Thoracic aorta (tissue), 2 donors: ENCODE measurements at places on chromosomes 5 and 9. TPM values are rescaled to one million over a fixed set of nuclear protein-coding genes. Genes with fewer than 3 reads are reported as not detected.
A peak's percentile ranks its signal among the peaks of the same experiment; 100 is the strongest.

The PCDHGB2 gene
- 9.7 TPM for total RNA-seq

The CSF2 gene
- total RNA-seq: not detected

The NFX1 gene
- 39.7 TPM for total RNA-seq

DNA sequence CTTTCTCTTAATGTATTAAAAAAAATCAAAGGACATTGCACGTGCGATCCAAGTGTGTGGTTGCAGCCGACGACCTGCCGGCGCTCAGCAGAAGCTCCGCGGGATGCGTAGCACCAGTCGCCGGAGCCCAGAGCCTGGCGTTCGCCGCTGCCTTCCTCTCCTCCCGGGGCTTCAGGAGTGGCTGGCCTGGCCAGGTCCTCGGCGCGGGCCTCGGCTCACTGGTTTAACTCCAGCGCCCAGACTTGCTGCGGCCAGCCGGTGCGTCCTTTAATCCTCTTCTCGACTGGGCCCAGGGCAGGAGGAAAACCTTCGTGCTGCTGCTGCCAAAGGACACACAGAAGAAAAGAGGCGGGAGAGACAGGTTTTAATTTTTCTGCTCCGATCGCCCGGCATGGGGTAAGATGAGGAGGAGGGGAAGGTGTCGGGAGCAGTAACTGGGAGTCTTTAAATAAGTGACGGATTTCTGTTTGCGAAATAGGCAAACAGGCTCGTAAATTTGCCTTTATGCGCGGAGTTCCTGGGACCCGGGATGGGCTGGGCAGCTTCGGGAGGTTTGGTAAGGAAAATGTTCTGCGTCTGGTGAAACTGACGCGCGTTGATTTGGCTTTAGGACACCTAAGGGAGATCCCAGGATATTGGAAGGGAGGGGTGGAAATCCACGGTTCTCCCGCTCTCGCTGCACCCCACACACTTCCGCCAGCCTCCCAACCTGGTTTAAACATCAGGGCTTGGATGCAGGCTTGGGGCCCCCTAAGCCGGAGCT lies 2.3 kb downstream of the HAND1 start:
- no peak overlapping the region for H3K27ac ChIP-seq
- peaks cover 78% of the 10 kb centered on the region for H3K27me3 ChIP-seq
- H3K4me3 ChIP-seq: peak overlapping the region; percentile 18
- no peak for DNase-seq
- H3K36me3 ChIP-seq: no peaks in the 10 kb centered on the region
- H3K4me1 ChIP-seq: peaks cover 45% of the 10 kb centered on the region

GRCh38 chr5:170280011-170280493 lies 17.5 kb downstream of the LCP2 start:
- peak overlapping the region; percentile 67 for H3K27ac ChIP-seq
- H3K4me3 ChIP-seq: no peak overlapping the region
- no peaks in the 10 kb centered on the region for H3K27me3 ChIP-seq
- no peak for DNase-seq
- H3K4me1 ChIP-seq: peaks cover 24% of the 10 kb centered on the region

GRCh38 chr9:35495984-35496383 lies 6.1 kb downstream of the RUSC2 start:
- H3K27ac ChIP-seq: peak overlapping the region; percentile 97
- no peaks in the 10 kb centered on the region for H3K27me3 ChIP-seq
- H3K36me3 ChIP-seq: no peaks in the 10 kb centered on the region
- H3K4me1 ChIP-seq: peaks cover 23% of the 10 kb centered on the region

DNA sequence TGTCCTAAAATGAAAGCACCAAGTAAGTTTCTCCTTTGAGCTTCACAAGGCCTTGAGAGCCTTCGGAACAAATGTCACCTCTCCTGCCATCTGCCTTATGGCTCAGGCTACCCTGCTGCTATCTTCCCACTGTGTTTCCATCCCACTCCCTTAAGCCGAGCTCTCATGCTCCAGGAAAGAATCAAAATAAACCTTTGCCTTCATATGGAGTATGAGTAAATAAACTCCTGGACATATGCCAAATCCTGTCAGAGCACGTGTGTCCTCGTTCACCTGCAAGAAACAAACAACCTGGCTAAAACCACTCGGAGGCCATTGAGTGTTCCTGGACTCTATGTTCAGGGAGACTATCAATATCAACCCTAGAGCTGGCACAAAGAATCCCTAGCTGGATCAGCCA lies 122.3 kb upstream of the CCDC112 start:
- no peaks in the 10 kb centered on the region for H3K36me3 ChIP-seq
- H3K4me1 ChIP-seq: peaks cover 6% of the 10 kb centered on the region
- DNase-seq: no peak
- H3K27ac ChIP-seq: no peak overlapping the region
- no peak overlapping the region for H3K4me3 ChIP-seq

DNA sequence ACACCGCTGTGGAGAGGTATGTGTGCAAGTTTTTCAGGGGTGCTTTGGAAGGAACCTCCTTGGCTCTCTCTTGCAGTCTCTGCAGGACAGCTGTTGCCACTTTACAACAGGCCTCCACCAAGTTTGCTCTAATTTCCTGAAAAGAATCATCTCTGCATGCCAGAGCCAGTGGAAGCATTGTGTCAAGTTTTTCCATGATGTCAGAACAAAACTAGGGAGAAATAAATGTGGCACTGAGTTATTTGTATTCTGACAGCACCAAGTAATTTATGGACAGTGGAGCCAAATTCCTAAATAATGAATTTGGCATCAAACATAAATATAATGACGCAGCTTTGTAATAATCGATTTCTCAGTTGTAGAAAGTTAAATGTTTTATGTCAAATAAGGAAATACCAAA lies 146.9 kb downstream of the KIAA0825 start:
- DNase-seq: no peak
- no peak overlapping the region for H3K27ac ChIP-seq
- no peaks in the 10 kb centered on the region for H3K27me3 ChIP-seq
- no peaks in the 10 kb centered on the region for H3K36me3 ChIP-seq
- H3K4me1 ChIP-seq: no peaks in the 10 kb centered on the region
